ENCODE measurements at places on chromosomes 11 and 22.

DNA sequence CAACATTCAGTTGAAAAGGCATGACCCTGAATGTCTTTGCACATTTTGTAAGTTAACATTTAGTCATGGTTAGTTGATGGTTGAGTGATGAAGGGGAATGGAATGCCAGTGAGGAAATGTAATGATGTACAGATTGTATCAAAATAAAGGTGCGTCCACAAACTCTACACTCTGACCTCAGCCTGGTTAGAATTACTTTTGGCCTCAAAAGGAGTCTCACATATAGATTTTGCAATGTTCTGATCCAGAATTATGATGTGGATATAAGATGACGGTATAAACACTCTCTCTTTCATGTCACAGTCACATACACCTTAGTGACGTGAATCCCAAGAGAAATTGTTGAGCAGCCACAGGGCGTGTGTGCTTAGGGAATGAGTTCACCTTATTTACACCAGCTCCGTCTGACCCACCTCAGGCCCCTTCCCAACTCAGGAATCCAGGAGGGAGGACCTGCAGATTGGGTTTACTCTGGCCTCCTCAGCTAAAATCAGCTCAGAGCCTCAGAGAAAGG is 100.1 kb downstream of the RDX start:
- DNase-seq = peak; percentile 20

DNA sequence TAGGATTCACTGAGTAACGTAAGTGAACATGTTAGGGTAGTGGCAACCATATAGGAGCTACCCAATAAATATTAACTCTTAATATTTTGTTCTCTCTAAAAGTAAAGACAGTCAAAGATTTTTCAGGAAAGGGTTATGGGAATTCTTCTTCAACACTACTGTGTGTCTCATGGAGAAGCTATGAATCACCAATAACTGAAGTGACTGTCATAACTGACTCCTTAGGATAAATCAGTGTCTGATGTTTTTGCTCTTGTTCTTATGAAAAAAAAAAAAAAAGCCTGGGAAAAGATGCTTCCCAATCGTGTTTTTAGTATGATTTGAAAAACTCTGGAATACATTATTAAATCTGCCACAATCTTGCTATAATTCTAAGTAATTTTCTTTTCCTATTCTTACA is 111.2 kb upstream of the CEP126 start:
- no peak for DNase-seq

- no peak for DNase-seq
Observed at GRCh38 chr11:87281496-87281895, 243.8 kb downstream of the TMEM135 start.

DNA sequence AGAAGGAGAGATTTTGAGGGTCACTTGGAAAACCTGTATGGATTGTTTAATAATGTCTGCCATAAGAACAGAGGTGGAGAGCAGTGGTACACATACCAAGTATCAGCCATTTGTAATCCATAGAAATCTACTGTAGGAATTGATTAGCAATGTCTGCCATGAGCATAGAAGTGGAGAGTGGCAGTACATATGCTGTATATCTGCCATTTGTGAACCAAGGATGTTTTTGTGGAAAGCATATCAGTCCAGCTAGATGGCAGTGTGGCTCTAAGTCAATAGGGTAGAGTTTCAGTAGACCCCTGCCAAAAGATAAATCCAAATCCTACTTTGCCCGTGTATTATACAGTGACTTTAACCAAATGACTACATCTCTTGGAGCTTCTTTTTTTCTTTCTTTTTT is 82.9 kb upstream of the SEZ6L start:
- no peak for DNase-seq

DNA sequence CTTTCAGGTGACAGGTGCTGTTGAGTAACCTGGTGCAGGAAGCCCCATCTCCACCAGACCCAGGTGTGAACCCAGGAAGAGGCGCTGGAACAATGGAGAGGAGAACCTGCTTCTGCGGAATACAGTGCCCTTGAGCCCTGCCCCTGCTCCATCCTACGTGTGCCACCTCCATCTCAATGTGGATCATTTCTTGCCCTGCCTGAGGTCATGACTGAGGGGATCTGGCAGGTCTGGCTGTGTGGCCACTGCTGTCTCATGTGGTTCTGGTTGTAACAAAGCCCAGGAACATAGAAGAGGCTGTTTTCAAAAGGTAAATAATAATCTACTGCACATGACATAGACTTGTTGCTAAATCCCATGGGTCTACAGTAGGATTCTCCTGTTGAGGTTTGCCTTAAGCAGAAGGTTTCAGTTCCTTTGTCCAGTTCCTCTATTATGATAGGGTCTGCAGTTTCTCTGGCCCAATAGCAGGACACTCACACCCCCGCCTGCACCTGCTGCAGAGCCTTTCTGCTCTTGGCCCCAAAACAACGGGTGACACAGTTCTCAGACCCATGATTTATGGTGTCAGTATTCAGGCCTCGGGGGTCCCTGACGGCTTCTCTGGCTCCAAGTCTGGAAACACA is 113.5 kb upstream of the IGLL5 start:
- no peak for DNase-seq

- no peak for DNase-seq
Observed at GRCh38 chr11:48154151-48154550, 62.5 kb upstream of the OR4B1 start.

- no peak for DNase-seq
Observed at GRCh38 chr22:47034905-47035419, 272.5 kb downstream of the TBC1D22A start.

DNA sequence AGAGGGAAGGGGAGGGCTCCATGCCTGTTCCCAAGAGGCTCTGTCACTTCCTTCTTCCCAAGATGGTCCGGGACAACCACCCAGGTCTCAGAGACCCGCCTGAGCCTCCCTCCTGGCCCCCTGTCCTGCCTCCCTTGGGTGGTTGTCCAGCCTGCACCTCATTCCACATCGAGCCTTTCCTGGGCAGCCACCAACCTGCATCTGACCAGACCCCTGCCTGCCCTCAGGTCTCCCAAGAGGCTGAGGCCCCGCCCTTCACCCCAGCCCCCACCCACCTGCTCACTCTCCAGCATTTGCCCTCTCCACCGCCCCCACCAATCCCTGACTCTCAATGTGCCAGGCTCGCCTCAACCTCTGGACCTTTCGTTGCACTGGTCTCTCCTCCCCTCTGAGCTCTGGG is 97.5 kb upstream of the LMO1 start:
- DNase-seq = no peak

DNA sequence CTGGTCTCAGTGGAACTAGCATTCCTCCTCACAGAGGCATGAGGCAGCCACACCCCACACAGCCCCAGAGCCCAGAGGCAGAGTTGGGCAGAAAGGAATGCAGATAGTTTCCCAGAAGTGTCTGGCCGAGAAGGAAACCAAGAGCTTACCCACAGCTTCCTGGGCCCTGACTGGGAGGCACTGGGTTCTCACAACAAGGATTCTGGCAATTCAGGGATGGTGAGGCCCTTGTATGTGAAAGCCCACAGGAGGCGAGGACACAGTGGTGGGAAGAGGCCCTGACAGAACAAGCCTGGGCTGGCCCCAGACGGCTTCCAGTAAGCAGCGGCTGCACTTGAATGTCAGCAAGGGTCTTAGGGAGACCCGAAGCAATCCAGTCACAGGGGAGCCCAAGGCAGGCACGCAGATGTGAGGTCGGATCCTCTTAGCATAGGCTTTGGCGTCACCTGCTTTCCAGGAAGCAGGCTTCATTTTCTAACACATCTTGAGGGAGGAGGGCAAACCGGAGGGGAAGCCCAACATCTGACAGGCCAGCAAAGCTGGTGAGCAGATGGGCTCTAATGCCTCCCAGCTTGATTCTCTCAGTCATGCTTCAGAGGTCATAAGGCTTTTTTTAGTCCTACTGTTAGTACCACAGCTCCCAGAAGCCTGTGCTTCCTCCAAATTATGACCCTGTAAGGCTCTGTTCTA is 78.3 kb upstream of the AKIP1 start:
- no peak for DNase-seq

DNA sequence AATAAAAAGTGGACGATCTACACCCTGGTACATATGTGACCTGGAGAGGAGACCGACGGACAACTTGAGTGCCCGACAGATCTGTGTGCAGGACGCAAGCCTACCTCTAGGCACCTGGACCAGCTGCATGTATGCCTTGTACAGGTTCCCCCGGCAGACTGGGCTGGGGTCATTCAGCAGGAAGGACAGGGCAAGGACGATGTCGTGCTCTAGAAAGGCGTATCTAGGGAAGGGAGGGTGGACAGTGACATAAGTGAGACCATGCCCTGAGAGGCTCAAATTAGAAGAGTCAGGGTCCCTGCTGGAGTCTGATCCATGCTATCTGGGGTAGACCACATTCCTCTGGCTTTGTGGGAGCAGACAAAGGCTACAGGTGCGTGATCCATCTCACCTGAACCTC is 7.9 kb downstream of the RSPH14 start:
- DNase-seq = no peak

DNA sequence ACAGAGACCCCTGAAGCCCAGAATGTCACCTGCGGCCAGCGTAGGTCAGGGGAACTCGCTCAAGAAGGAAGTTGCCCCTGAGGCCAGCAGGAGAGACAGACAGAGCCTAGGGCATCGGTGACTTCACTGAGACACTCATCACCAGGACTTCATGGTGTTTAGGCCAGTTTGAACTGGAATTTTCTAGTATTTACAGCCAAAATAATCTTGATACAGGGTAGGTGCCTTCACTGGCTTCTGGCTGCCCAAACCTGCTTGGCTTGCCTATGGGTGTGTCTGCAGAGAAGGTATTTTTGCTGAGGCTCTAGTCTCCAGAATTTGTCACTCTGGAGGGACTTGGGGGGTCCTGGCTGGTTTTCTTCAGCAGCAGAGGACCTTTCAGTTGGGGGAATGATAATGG is 86.6 kb downstream of the FBXO7 start:
- no peak for DNase-seq

- no peak for DNase-seq
Observed at GRCh38 chr11:27356624-27357222, 6.3 kb downstream of the CCDC34 start.

- DNase-seq = no peak
Observed at GRCh38 chr11:104015649-104016415, 20.6 kb upstream of the DDI1 start.

DNA sequence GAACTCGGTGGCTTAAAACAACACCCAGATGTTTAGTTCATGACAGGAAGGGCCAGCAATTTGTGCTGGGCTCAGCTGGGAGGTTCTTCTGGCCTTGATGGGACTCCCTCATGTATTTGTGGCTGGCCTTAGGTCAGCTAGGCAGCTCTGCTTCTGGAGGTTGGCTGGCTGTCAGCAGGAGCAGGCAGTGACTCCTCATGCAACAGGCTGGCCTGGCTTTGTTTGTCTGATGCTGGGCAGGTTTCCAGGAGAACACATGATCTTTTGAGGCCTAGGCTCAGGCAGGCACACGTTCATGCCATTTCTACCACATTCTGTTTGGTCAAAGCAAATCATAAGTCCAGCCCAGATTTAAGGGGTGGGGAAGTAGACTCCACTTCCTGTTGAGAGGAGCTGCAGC is 571.2 kb downstream of the TBC1D22A start:
- DNase-seq = no peak

DNA sequence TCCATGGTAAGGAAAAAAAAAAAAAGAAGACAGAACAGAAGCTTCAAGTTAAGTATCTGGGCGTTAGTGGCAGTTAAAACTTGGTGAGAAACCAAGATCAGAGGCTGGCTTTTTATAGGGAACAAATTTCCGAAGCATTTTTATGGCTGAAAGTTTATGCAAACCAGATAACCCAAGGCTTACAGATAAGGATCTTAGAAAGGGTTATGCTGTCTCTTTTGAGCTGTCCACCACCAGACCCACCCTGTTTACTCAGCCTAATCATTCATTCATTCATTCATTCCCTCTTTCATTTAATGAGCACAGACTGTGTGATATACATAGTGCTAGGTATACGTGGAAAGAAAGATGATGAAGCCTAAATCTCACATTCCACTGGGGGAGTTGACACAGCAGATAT is 89.5 kb downstream of the ME3 start:
- no peak for DNase-seq

GRCh38 chr11:82757660-82758357 is 24.1 kb upstream of the FAM181B start:
- no peak for DNase-seq

DNA sequence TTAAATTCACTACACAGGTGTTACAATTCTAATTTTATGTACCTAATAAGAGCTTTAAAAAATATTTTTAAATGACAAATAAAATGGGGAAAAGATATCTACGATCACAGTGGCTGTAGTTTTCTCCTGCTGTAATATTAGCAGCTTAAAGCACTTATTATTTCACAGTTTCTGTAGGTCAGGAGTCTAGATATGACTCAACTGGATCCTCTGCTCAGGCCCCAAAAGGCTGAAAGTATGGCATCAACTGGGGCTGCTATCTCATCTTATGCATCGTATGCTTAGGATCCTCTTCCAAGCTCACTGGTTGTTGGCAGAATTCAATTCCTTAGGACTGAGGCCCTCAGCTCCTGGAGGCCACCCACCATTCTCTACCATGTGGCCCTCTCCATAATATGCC is 12.8 kb downstream of the FBXO3 start:
- no peak for DNase-seq

- DNase-seq = no peak
Observed at GRCh38 chr11:37688456-37688855, 1090.4 kb upstream of the RAG2 start.

GRCh38 chr22:29031227-29032011 is 30.2 kb downstream of the C22orf31 start:
- DNase-seq = peak; percentile 40

DNA sequence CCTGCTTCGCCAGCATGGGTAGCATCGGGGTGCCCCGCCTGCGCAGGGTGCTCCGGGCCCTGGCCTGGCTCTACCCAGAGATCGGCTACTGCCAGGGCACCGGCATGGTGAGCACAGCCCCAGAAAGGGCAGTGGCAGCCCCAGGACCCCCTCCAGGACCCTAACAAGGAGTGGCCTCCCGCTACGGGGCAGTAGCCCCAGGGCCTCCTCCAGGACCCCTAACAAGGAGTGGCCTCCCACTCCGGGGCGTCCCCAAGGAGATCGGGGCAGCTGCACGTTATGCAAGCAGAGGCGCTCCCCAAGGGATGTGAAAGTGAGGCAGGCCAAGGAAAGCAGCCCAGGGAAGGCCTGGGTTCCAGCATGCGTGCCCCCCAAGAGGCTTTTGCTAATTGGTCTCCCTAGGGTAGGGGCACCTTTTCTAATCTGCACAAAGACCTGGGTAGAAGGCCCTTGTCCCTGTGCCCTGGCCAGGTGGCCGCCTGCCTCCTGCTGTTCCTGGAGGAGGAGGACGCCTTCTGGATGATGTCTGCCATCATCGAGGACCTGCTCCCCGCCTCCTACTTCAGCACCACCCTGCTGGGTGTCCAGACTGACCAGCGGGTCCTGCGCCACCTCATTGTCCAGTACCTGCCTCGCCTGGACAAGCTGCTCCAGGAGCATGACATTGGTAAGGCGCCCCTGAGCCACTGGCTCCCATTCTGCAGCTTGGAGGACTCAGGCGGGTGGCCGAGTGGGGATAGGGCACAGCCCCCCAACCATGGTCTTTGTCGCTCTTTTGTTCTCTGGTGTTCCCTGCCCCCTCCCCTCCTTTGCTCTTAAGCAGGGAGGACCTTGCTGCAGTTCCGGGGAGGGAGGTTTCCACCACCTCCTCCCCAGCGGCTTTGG is 35.0 kb downstream of the SGSM3 start:
- DNase-seq = no peak

DNA sequence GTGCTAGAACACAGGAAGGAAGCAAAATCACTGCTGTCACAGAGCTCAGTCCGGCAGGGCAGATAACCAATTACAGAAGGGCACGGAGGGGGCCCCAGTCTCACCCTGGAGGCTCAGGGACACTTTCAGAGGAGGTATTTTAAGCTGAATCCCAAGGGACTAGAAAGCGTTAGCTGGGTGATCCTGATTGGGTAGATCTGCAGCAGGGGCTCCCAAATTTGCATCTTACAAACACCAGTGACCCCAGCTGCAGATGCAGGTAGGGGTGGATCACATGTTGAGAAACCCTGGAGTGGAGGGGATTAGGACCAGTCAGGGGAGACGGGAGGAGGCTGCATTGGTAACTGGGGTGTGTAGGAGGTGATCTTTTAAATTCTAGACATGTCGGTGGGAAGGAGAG is 91.4 kb downstream of the CSNK2A3 start:
- no peak for DNase-seq
